Posterior cingulate gyrus (tissue), 11 donors: ENCODE measurements at places on chromosomes 13 and 19.

GRCh38 chr19:40640744-40641143 is 39.6 kb downstream of the LTBP4 start:
- DNase-seq, result no peak

DNA sequence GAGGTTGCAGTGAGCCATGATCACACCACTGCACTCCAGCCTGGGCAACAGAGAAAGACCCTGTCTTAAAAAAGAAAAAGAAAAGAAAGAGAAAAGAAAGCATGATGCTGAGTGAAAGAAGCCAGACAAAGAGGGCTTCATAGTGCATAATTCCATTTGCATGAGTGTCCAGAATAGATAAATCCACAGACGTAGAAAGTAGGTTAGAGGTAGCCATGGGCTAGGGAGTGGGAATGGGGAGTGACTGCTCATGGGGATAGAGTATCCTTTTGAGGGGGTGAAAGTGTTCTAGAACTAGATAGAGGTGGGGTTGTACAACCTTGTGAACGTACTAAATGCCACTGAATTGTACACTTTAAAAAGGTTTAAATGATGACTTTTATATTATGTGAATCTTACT is 7.6 kb upstream of the OR1I1 start:
- no peak for DNase-seq

DNA sequence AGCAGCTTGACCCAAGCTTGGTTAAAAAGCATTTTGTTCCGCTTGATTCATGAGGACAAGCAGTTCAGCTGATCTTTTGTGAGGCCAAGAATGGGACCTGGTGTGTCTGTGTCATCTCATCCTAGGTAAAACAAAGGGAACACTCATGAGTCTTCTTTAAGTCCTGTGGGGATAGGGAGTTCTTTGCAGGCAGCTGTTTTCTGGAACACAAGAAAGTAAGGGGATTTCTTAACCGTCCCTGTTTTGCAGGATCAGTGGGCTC is 134.5 kb upstream of the TMTC4 start:
- no peak for DNase-seq

DNA sequence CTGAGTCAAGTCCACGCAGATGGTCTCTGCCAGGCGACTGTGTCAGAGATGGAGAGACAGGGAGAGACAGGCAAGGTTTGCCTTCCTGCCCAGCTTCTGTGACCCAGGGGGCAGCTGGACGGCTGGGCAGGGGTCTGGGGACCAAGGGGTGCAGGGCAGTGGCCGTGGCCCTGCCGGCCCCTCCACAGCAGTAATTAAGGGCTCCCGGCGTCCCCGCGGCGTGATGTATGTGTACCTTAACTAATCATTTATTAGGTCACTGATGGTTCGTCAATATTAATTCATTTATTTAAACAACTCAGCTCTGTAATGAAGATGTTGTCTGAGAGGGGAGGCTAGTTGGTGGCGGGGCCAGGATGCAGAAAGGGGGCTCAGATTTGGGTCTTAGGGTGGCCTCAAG is 28.6 kb upstream of the TCF3 start:
- DNase-seq, result no peak

- no peak for DNase-seq
These were observed 120.1 kb downstream of the RGCC start for GRCh38 chr13:41577436-41577835.

- no peak for DNase-seq
These were observed 1.3 kb downstream of the CARM1 start for GRCh38 chr19:10872546-10873107.

GRCh38 chr19:39246951-39247669 is 1.5 kb downstream of the IFNL4 start:
- DNase-seq, result no peak

DNA sequence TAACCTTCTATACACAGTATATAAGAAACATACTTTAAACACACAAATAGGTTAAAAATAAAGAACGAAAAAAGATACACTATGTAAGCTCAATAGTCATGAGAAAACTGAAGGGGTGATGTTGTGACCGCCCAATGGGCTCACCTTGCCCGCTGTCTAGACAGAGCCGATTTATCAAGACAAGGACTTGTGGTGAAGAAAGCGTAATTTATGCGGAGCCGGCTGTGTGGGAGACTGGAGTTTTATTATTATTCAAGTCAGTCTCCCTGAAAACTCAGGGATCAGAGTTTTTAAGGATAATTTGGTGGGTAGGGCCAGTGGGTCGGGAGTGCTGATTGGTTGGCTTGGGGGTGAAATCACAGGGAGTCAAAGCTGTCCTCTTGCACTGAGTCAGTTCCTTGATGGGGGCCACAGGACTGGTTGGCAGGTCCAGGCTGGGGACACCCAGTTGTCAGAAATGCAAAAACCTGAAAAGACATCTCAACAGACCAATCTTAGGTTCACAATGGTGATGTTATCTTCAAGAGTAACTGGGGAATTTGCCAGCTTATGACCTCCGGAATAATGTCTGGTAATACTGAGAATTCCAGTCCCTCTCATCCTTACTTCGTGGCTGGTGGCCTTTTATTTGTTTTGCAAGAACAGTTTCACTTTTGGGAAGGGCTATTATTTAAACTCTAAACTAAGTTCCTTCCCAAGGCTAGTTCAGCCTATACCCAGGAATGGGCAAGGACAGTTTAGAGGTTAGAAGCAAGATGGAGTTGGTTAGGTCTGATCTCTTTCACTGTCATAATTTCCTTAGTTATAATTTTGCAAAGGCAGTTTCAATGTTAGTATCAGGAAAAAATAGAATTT is 96.6 kb downstream of the UBL3 start:
- no peak for DNase-seq

- no peak for DNase-seq
These were observed at the start of gene TMEM190 for GRCh38 chr19:55376241-55376933. TSS of gene TMEM190 (plus strand) at chr19:55376826. CDS start at chr19:55376854, 28 bp downstream.

DNA sequence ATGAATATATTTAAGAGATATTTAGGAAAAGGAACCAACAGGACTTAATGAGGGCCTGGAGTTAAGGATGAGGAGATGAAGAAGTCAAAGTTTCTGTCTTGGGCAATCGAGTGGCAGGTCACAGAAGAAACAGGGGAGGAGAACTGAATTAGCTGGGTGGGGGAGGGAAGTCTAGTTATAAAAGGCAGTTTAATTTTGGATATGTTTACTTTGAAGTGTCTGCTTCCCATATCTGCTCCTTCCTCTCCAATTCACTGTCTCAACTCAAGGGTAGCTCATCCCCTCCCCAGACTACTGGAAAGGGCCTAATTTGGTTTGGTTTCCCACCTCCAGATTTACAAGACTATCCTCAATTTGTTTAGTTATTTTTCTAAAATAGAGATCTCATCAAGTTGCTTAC is 195.9 kb downstream of the VWA8 start:
- no peak for DNase-seq

DNA sequence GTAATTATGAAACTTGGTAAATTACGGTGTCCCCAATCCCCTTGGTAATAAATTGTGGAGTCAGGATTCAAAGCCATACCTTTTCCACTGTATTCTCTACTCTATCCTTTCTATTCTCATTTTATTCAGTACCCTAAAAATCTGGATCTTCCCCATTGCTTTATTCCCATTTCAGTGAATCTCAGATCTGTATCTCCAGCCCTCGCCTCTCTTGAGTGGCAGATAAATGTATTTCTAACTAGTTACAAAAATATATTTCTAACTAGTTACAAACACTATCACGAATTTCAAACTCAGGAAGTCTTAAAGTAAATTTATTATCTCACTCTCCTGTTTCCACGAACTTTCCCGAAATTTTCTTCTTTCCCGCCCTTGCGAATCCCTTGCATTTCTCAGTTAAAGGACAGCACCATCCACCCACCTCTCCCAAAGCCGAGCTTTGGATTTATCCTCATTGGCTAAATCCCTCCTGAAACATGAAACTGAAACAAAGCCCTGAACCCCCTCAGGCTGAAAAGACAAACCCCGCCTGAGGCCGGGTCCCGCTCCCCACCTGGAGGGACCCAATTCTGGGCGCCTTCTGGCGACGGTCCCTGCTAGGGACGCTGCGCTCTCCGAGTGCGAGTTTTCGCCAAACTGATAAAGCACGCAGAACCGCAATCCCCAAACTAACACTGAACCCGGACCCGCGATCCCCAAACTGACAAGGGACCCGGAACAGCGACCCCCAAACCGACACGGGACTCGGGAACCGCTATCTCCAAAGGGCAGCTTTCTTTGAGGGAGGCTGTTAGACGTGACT is 164.3 kb upstream of the PABPC3 start:
- DNase-seq, result peak; percentile 78

- DNase-seq, result no peak
These were observed 20.1 kb downstream of the NOTCH3 start for GRCh38 chr19:15180451-15181390.

GRCh38 chr19:50501568-50502475 is 9.2 kb downstream of the JOSD2 start:
- DNase-seq, result peak; percentile 77

DNA sequence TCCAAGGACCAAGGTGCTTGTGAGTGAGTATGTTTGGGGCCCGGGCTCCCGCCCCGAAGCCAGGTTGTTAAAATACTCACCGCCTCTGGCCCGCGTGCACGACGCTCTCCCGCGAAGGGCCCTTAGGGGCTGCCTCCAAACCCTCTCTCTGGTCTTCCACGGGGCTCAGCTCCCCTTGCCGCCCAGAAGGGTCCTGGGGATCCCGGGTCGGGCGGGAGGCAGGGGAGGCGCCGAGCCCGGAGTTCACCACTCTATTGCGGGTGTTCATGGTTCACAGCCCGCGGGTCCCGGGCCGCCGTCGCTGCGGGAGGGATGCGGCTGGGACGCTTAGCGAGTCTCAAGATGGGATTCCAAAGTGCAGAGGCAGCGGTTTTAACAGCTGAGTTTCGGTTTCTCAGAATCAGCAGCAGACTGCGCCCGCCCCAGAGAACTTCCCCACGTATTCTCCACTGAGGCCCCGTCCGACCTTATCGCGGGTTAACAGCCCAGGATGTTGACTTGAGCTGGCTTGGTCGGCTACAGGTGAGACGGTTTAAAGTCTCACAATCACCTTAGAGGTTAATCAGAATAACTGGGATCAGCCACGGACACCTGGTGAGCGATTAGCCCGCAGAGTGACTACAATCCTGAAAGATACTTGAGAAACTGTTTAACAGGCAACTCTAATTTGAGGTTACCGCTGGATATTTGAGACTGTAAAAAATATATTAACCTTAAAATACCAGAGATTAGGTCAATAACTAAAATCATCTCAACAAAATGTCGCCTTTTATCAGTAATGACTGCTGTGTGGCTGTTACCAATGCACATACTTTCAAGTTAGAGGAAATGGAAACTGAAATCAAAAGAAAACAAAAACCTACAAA is at the start of gene EPSTI1:
EPSTI1 (minus strand) TSS at position 344 of the 866 bp plus-strand sequence; CDS start at position 268, 76 bp downstream.
- DNase-seq, result peak; percentile 73

DNA sequence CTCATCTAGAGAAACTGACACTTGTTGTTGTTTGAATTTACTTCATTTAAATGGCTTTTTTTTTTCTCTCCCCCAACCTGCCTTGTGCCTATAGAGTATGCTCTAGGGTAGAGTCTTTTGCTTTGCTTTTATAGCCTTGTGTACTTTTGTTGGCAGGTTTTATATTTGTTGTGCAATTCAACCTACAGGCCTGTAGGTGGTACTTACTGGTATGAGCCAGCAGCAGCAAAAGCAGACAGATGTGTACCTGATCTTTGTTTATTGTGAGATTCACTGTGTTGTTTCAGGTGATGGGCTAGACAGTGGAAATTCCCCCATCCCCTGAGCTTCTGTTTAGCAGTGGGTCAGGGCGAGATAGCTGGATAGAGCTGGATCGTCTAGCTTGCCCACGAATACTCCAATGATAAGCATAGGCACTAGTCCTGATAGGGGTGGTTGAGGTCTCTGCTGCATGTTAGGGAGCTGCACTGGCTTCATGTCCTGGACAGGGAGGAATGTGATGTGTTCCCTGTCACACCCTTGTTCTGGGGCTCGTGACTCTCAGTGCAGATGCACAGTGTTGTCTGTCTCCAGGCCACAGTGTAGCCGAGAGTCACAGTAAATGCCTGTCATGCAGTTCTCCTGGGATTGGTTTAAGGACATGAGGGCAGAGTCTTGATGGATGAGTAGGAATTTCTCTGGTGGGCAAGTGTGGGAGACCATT is 21.3 kb downstream of the DNAJC3 start:
- no peak for DNase-seq

GRCh38 chr19:58304748-58305064 is 471 bp upstream of the ERVK3-1 start:
- no peak for DNase-seq

GRCh38 chr13:58583966-58584365 is 952.4 kb downstream of the PCDH17 start:
- DNase-seq, result no peak

GRCh38 chr19:56477429-56478338 is 539 bp upstream of the ZNF667 start:
- peak; percentile 98 for DNase-seq

DNA sequence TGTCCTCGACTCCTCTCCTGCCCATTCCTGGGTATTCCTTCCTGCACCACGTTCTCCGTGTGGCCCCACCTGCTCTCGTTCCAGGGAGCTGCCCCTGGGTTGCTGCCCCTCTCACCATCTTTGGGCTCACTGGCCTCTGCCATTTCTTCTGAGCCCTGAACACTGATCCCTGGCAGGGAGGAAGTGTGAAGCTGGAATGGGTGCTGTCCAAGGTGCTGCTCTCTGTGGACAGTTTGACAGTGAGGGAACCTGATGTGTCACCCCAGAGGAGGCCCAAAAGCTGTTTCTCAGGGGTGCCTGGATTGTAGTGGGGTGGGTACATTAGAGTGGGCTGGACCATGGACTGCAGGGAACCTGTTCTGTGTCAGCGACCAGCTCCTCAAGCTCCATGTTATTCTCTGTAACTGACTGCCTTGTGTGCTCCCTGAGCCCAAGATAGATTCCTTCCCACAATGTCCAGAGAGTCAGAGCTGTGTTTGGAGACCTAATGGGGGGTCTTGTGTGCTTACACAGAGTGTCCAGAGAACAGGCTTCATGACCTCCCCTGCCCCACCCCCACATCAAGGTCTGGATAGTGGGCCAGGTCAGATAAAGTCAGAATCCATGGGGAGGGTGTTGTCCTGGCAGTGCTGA is 7.2 kb upstream of the CEACAM8 start:
- DNase-seq, result no peak

- no peak for DNase-seq
These were observed 658 bp downstream of the SIN3B start for GRCh38 chr19:16829822-16830289.

GRCh38 chr13:61410669-61411297 is 4.9 kb downstream of the PCDH20 start:
- no peak for DNase-seq

GRCh38 chr19:40954573-40954972 is 36.5 kb upstream of the CYP2B6 start:
- DNase-seq, result no peak

- DNase-seq, result no peak
These were observed 1.9 kb downstream of the JSRP1 start for GRCh38 chr19:2254064-2254872.
